ENCODE measurements at places on chromosomes 2 and 18.

DNA sequence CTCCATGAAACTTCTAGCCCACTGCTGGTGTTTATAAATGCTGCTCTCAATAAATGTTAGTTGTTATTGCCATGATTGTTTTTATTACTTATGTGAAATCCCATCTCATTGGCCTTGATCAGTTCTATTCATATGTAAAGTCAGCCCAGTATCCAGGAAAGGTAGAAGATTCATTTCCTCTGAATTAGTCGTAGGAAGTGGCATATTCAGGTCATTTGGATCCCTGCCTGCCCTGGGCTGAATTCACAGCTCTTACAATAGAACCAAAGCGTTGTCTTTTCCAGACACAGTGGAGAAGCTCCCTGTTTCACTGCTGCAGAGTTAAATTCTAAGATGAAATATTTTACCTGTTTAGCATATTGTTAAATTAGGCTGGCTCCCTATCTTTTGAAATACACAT, 70.3 kb downstream of the MAIP1 start:
- DNase-seq = no peak

- no peak for DNase-seq
These were observed 41.1 kb downstream of the FAM124B start for GRCh38 chr2:224360801-224361251.

GRCh38 chr2:70961648-70961994, 16.8 kb upstream of the ANKRD53 start:
- no peak for DNase-seq

DNA sequence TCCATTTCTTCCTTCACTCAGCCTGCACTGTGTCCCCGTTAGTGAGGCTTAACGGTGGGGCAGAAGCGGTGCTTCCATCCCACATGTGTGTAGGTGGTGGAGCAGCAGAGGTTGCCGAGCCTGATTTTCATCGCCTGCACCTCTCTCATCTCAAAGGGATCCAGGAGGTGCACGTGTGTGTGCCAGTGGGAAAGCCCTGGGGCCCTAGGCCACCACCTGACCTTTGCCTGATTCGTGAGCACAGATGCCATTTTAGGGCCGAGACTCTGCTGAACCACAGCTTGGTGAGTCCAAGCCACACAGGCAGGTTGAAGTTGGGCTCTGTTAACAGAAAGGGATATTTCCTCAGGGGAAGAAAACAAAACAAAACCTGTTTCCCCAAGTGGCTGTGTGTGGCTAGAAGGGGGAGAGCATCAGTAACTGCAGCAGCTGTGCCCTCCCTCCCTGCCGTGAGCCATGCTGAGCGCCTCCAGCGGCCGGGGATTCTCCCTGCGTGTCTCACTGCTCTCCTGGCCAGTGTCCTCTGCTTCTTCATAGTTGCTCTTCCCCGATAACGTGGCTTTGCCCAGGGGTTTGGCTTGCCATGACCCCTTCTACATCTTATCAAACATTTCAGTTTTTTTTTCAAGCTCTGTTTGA, 81.5 kb downstream of the MAPRE2 start:
- DNase-seq = peak; percentile 29
